ENCODE measurements at places on chromosomes 3 and 15.

- DNase-seq = no peak
- H3K4me1 ChIP-seq = peaks cover 70% of the 10 kb centered on the region
- no peak overlapping the region for H3K27ac ChIP-seq
- no peak overlapping the region for H3K4me3 ChIP-seq
Observed at GRCh38 chr3:141528800-141529199, 42.0 kb downstream of the RASA2 start.

DNA sequence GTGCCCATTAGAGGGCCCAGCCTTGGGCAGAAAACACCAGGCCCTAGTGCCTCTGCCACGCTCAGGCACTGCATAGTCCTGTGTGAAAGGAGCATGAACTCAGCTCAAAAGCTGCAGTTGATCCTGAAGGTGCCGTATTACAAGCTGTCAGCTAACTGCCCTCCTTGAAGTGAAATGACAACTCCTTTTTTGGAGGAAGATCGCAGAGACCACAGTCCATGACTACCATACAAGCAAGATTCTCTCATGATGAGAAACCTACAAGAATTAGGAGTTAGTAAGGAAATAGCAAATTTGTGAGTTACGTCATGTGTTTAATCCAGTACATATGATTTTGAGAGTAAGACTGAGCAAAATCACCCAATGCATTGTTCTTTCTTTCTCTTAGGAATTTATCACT, 513.9 kb upstream of the NR2F2 start:
- no peak overlapping the region for H3K4me3 ChIP-seq
- DNase-seq = no peak
- H3K4me1 ChIP-seq = no peaks in the 10 kb centered on the region
- H3K36me3 ChIP-seq = no peaks in the 10 kb centered on the region
- H3K27ac ChIP-seq = no peak overlapping the region

GRCh38 chr3:42036483-42036823, 54.7 kb upstream of the TRAK1 start:
- no peak for DNase-seq
- H3K27me3 ChIP-seq = no peaks in the 10 kb centered on the region

DNA sequence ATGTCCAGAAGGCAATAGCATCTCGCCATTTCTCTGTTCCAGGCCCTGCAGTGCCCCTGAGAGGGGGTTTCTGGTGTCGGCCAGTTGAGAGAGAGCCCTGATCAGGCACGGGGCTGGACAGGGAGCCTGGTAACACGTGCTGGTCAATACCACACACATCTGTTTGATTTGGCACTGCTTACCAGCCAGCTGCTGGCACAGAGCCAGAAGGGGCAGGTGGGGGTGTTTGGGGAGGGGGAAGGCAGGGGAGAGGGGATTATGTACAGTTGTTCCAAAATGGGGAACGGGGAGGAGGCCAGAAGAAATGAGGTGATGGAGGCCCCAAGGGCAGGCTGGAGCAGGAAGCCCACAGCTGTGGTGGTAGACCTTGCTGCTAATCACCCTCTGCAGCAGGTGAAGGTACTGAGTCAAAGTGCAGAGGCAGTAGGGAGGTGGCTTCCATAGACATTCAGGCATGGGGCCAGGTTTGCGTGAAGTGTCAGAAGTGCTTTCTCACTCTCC, 153.5 kb upstream of the LPP start:
- no peak overlapping the region for H3K4me3 ChIP-seq
- no peaks in the 10 kb centered on the region for H3K4me1 ChIP-seq
- DNase-seq = no peak
- H3K36me3 ChIP-seq = no peaks in the 10 kb centered on the region
- H3K27ac ChIP-seq = no peak overlapping the region

GRCh38 chr15:68877626-68878025, 52.7 kb upstream of the SPESP1 start:
- no peaks in the 10 kb centered on the region for H3K27me3 ChIP-seq
- H3K4me1 ChIP-seq = no peaks in the 10 kb centered on the region
- no peak overlapping the region for H3K4me3 ChIP-seq
- H3K36me3 ChIP-seq = no peaks in the 10 kb centered on the region
- DNase-seq = no peak

DNA sequence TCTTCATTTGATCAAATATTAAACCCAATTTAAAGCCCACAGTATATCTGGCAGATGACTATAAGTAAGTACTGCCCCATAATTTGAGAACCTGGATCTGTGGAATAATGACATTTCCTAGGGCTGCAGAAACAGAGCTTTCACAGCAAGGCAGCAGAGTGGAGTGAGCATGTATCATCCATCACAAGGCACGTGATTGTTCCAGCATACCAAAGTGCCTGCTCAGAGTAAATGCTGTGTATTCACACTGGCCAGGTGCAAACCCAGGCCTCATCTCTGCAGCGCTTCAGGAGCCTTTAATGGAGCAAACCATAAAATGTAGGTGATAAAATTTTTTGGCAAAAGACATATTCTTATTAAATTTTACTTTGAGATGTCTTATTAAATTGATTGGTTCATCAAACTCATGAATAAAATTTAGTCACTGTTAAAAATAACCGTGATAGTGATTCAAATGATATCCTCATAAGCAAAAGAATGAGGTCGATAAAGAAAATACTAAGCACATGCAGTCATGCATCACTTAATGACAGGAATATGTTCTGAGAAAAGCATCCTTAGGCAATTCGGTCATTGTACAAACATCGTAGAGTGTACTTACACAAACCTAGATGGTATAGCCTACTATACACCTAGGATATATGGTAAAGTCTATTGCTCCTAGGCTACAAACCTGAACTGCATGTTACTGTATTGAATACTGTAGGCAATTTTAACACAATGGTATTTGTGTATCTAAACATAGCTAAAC, 99.3 kb upstream of the SLC24A5 start:
- no peaks in the 10 kb centered on the region for H3K27me3 ChIP-seq
- no peak overlapping the region for H3K4me3 ChIP-seq
- DNase-seq = no peak
- no peaks in the 10 kb centered on the region for H3K36me3 ChIP-seq
- H3K4me1 ChIP-seq = no peaks in the 10 kb centered on the region
- no peak overlapping the region for H3K27ac ChIP-seq

Data from heart right ventricle (tissue), 16 donors.